ENCODE measurements at places on chromosomes 4 and X. TPM values are rescaled to one million over a fixed set of nuclear protein-coding genes. Genes with fewer than 3 reads are reported as not detected.
A peak's percentile ranks its signal among the peaks of the same experiment; 100 is the strongest.

DNA sequence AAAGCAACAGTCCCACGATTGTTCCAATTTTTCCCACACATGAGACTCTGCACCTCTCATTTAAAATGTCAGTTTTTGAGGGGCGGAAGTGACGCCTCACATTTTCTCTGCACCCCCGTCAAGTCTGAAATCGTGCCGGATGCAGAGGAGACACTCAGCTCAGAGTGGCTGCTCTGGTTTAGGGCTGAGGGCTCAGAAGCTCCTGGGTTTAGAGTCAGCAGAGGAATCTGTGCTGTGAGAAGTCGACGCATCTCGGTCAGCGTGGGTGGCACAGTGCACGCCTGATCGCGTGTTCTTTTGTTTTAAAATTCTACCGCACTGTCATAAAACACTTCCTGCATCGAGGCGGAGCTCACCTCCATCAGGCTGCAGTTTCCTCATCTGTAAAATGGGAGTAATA, 116.7 kb upstream of the ADRA2C start:
- DNase-seq: no peak

GRCh38 chrX:65726715-65727114, 59.3 kb downstream of the MSN start:
- DNase-seq: no peak

DNA sequence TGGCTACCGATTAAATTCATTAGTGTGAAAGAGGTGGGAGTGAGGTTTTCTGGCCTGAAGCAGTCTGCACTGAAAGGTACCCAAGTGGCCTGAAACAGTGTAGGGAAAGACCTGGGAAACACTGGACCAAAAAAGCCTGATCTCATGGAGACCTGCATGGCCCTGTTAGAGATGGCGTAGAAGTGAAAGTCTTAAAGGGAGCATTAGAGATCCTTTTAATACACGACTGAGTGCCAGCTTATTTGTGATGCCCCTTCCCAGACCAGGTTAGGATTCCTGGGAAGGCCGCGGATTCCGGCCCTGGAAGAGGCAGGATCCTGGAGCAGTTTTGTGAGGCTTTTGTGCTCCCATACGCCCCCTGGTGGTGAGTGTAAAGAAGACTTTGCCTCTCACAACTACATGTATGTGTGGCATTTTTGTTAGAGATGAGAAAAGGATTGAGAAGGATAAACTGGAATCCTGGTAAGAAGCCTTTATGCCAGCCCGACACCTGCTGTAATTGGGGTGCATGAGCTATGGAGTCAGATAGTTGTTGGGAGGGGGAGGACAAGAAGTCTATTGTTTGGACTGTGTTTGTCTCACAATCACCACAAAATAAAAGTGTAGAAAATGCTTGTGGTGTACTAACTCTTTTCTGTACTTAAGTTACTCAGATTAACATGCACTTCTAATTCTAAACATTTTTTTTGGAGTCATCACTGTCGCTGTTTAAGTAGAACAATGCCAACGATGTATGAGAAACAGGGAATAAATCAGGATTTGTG, 54.0 kb downstream of the JADE1 start:
- peak; percentile 83 for DNase-seq

- DNase-seq: no peak
Measured at GRCh38 chr4:83174844-83175414, 60.4 kb upstream of the PLAC8 start.

DNA sequence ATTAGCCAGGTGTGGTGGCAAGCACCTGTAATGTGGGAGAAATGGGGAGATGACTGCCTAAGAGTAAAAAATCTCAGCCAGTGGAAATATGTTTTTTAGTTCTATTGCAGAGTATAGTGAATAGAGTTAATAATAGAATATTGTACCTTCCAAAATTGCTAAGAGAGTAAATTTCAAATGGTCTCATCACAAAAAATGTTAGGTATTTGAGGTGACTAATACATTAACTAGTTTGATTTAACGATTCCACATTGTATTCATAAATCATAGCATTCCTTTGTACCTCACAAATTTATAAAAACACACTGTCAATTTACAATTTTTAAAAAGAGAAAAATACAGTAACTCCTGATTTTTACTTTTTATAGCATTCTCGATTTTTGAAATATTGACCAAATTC, 681.5 kb upstream of the EPHA5 start:
- DNase-seq: no peak

GRCh38 chr4:120071192-120071795, 4.6 kb upstream of the MAD2L1 start:
- DNase-seq: no peak

- no peak for DNase-seq
Measured at GRCh38 chr4:135338181-135338580, 1136.6 kb upstream of the PABPC4L start.

DNA sequence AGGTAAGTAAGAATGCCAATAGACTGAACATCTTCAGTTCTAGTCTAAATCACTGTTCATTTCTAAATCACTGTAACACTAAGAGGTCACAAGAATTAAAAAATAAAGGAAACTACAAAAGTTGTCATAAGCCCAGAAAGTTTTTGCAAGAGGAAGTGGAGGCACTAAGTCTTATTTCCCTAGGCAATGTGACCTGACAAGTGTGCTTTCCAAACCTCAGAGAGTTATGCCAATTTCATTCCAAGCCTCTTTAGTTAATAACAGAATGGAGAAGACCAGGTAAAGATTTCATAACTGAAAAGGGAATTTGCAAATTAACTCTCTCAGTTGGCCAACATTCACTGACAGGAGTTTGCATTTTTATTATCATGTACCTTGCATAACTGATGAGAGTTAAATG, 40.5 kb downstream of the BBS12 start:
- no peak for DNase-seq

GRCh38 chr4:1746265-1746691, 25.0 kb downstream of the TACC3 start:
- DNase-seq: peak; percentile 92

- no peak for DNase-seq
Measured at GRCh38 chrX:25858273-25858880, 279.8 kb upstream of the MAGEB18 start.

DNA sequence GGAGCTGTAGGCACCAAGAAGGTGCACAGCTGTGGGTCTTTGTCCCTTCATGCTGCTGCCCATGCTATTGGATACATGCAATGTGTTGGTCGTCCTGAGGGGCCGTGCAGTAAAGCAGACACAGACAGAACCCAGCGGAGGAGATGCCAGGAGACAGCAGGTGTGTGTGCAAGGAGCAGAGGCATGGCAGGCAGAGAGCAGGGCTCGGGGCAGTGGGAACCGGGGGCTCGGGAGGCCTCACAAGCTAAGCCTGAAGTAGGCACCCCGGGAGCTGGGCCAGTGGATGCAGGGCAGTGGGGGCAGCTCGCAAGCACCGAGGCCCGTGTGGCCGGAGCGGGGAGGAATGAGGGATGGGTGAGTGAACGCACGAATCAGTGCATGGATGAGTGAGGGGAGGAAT, 13.2 kb downstream of the HTRA3 start:
- peak; percentile 62 for DNase-seq

- DNase-seq: no peak
Measured at GRCh38 chrX:105190252-105190853, 30.1 kb downstream of the TEX13A start.

DNA sequence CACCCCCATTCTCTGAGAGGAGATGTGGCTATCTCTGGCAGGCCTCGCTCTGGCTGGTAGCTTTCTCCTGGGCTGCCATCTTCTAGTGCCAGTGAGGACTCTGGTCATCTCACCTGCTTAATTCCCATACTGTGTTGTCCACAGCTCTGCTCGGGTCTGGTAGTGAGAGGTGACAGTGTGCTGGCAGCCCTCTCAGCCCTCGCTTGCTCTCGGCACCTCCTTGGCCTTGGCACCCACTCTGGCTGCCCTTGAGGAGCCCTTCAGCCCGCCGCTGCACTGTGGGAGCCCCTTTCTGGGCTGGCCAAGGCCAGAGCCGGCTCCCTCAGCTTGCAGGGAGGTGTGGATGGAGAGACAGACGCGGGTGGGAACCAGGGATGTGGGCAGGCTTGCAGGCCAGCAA, 52.7 kb downstream of the CPLX1 start:
- DNase-seq: no peak

- no peak for DNase-seq
Measured at GRCh38 chr4:102392033-102392744, 46.9 kb upstream of the SLC39A8 start.

Gene PHOX2B
- not detected for total RNA-seq

Gene BRS3
- not detected for total RNA-seq

Gene KLF3
- total RNA-seq: 24.6 TPM

Gene PRR32
- total RNA-seq: 1.4 TPM

Gene DCAF12L1
- not detected for total RNA-seq

Gene SMARCA1
- 39.5 TPM for total RNA-seq

Gene SAT1
- 275 TPM for total RNA-seq

Gene ENPEP
- total RNA-seq: 3.5 TPM

Gene ZNF157
- total RNA-seq: 0.29 TPM

Gene AMBN
- total RNA-seq: not detected

Gene NDST3
- not detected for total RNA-seq
